Forelimb muscle (tissue), 1 donor: ENCODE measurements at places on chromosomes 5 and 9.

DNA sequence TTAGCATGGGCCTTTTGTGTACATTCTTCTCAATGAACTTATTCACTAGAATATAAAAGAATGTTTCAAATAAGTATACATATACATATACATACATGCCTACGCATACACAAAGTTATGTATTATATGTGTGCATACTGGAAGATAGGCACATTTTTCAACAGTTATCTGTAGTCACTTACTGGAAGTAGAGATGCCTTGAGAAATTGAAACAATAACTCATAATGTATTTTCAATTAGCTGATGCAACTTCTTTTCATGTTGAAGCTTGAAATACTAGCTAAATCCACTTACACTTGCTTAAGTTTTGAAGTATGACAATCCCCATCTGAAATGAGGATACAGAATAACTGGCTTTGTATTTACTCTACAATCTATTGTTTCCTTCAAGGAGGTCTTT, 469.0 kb upstream of the PTGER4 start:
- no peak for DNase-seq

GRCh38 chr9:94031380-94031779, 52.9 kb upstream of the PTPDC1 start:
- no peak for DNase-seq

DNA sequence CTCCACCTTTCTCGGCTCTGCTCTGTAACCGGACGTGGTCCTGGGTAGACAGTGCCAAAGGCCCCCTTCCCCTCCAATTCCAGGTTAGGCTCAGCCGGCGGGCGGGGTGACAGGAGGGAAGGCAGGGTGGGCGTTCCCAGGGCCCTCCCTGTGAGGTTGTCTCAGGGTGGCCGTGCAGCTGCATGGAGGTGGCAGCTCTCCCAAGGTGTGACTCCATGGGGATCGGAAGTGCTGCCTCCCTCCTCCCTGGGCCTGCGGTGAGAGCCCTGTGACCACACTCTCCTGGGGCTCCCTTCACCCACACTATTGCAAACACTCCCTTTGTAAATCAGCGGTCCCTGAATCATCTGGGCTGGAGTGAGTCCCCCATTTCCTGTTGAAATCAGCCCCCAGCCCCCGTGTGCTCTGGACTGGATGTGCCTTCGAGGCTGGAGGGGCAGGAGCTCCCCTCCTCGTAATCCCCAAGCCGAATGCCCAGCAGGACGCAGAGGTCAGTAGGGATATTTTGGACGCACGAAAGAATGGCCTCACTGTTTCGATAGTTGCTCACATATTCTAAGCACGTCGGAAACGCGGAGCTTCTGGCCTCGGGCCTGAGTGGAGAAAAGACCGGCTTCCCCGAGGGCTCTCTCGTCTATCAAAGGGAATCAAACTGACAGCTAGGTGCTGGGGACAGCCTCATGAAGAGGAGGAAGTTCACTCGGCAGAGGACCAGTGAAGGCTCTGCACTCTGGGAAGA, 107.6 kb upstream of the COL5A1 start:
- DNase-seq = no peak

DNA sequence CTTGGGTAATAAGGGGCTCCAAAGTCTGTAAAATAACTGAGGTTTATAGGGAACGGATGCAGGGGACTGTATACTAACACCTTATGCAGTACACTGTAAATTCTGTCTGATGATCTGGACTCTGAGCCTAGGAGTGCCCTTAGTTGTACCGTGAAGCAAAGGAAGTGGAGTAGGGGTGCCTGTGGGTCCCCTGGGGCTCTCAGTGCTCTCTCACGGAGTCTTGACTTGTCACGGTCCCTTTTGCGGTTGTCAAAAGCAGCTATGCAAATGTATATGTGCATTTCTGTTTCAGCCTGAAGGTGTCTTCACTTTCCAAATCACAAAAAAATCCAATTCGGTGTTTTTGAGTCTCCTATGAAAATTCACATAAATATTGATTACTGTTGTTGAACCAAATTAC, 17.8 kb downstream of the DMRT1 start:
- DNase-seq = no peak

DNA sequence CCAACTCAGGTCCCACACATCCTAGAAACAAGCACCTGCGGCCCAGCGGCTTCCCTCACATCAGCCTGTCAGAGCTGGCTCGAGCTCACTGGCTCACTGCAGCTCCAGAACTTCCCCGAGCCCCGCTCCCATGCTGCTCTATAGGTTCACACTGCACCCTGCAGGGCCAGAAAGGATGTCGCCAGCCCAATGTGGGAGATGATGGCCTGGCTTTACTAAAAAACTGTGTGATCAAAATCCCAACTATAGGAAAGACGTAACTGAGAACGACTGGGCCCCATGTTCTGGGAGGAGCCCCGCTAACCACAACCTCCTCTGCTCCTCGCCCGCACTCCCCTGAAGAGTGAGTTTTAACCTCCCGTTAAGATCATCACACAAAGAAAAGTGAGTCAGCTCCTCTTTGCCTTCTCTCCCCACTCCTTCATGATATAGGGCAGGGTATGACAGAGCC, 4.6 kb downstream of the SURF4 start:
- DNase-seq = no peak
